ENCODE measurements at places on chromosomes 11 and 22. TPM values are rescaled to one million over a fixed set of nuclear protein-coding genes. Genes with fewer than 3 reads are reported as not detected.

- no peak overlapping the region for H3K27ac ChIP-seq
- H3K4me3 ChIP-seq, result no peak overlapping the region
- peaks cover 11% of the 10 kb centered on the region for H3K27me3 ChIP-seq
- no peak for DNase-seq
- H3K36me3 ChIP-seq, result no peaks in the 10 kb centered on the region
Measured at GRCh38 chr22:44743804-44744211, 8.6 kb upstream of the ARHGAP8 start.

DNA sequence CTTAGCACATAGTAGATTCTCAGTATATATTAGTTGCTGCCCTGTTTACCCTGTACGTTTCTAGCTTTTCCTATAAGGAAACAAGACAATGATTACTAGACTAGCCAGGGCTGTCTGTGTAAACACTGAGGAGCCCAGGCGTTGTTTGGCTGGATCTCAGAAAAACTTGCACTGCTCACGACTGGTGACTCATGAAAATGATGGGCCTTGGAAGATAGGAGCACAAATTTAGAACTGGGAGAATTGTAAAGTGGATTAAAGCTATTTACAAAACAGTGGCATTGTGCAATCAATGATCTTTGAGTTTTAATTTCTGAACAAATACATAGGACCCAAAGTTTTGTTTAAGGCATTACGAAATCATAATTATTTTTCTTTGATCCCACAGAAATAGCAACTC is 276.9 kb downstream of the FAM76B start:
- no peaks in the 10 kb centered on the region for H3K36me3 ChIP-seq
- H3K4me3 ChIP-seq, result no peak overlapping the region
- no peaks in the 10 kb centered on the region for H3K4me1 ChIP-seq

DNA sequence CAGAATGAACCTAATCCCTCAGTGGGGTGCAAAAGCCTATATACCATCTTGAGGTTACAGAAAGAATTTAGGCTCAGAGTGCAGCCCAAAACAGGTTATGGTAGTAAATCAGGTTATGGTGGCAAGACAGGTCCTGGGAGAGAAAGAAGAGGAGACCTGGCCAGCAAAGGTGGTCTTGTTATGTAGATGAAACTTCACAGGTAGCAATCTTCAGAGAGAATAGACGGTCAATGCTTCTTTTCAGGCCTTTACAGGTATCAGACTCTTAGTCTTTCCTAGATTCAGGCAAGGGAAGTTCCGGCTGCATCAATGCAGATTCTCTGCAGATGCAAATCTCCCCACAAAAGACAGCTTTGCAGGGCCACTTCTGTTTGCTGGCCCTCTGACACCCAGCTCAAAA is 45.8 kb upstream of the SORL1 start:
- no peaks in the 10 kb centered on the region for H3K27me3 ChIP-seq
- H3K4me3 ChIP-seq, result no peak overlapping the region
- peaks cover 3% of the 10 kb centered on the region for H3K36me3 ChIP-seq
- DNase-seq, result no peak

Gene UBE4A
- 49.1 TPM for total RNA-seq
